Peyer's patch (tissue), 4 donors: ENCODE measurements at places on chromosomes 13 and 19. TPM values are rescaled to one million over a fixed set of nuclear protein-coding genes. Genes with fewer than 3 reads are reported as not detected.

- H3K27me3 ChIP-seq: no peaks in the 10 kb centered on the region
- no peak overlapping the region for H3K27ac ChIP-seq
- H3K4me1 ChIP-seq: no peaks in the 10 kb centered on the region
Measured at GRCh38 chr19:16330806-16331690, 6.4 kb downstream of the KLF2 start.

- peak overlapping the region; percentile 91 for H3K27ac ChIP-seq
- H3K4me3 ChIP-seq: no peak overlapping the region
- no peaks in the 10 kb centered on the region for H3K4me1 ChIP-seq
- peak; percentile 82 for DNase-seq
- H3K27me3 ChIP-seq: no peaks in the 10 kb centered on the region
Measured at GRCh38 chr19:18167975-18168645, 5.5 kb upstream of the IFI30 start.

DNA sequence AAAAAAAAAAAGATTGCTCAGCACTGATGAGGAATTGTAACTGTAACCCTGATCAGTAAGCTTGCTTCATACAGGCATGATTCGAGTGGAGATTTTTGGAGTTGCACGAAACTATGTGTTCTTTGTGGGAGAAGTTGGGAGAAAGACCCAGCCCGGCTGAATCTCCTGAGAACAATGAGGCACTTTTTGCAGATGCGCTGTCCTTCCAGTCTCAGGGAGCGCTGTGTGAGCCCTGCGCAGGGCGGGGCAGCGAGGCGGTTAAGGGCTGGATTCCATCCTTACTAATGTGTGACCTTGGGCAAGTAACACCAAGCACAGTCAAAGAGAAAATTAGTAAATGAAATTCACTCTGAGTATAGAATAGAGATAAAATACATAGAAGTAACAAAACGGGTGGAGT lies 76.9 kb downstream of the SIPA1L3 start:
- H3K4me1 ChIP-seq: peaks cover 27% of the 10 kb centered on the region
- no peak overlapping the region for H3K4me3 ChIP-seq
- no peak overlapping the region for H3K27ac ChIP-seq
- H3K36me3 ChIP-seq: no peaks in the 10 kb centered on the region
- DNase-seq: no peak
- no peaks in the 10 kb centered on the region for H3K27me3 ChIP-seq

DNA sequence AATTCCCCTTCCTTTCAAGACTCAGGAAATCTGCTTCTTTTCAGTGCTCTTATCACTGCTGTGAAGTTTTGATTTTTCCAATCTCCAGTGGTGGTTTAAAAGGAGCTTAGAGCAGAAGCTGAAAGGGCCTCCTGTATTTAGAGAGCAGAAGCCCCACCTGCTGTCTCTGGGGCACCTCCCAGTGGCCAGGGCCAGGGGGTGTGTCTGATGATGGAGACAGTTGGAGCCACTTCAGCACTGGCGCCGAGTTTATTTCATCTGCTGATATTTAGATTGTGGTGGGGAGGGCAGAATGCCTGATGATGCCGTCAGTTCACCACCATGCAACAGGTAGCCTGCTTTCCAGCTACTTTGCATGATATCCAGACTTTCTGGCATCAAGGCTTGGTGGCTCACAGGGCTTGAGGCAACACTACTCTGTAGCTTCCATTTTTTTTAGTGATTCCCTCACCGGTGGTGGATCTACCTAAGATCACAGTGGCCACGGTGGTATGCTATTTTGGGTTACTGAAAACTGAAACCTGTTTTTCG lies 371.9 kb downstream of the KCNRG start:
- H3K36me3 ChIP-seq: no peaks in the 10 kb centered on the region
- H3K4me1 ChIP-seq: no peaks in the 10 kb centered on the region
- no peak overlapping the region for H3K4me3 ChIP-seq
- no peaks in the 10 kb centered on the region for H3K27me3 ChIP-seq

- H3K4me1 ChIP-seq: no peaks in the 10 kb centered on the region
- no peaks in the 10 kb centered on the region for H3K27me3 ChIP-seq
- no peaks in the 10 kb centered on the region for H3K36me3 ChIP-seq
- H3K4me3 ChIP-seq: no peak overlapping the region
- H3K27ac ChIP-seq: no peak overlapping the region
Measured at GRCh38 chr19:7850000-7850813, 20.2 kb downstream of the EVI5L start.

GRCh38 chr13:46739447-46740098 lies 57.4 kb downstream of the ESD start:
- no peak for DNase-seq
- H3K27me3 ChIP-seq: no peaks in the 10 kb centered on the region
- H3K27ac ChIP-seq: no peak overlapping the region
- no peaks in the 10 kb centered on the region for H3K4me1 ChIP-seq
- peaks cover 40% of the 10 kb centered on the region for H3K36me3 ChIP-seq
- no peak overlapping the region for H3K4me3 ChIP-seq

CNN1 gene
- 25.6 TPM for total RNA-seq

CFAP97D2 gene
- not detected for total RNA-seq
